Muscle of arm (tissue), 14 donors: ENCODE measurements at places on chromosomes 2 and 18.
A peak's percentile ranks its signal among the peaks of the same experiment; 100 is the strongest.

- DNase-seq: no peak
These were observed 596.9 kb downstream of the DCC start for GRCh38 chr18:52936931-52937330.

DNA sequence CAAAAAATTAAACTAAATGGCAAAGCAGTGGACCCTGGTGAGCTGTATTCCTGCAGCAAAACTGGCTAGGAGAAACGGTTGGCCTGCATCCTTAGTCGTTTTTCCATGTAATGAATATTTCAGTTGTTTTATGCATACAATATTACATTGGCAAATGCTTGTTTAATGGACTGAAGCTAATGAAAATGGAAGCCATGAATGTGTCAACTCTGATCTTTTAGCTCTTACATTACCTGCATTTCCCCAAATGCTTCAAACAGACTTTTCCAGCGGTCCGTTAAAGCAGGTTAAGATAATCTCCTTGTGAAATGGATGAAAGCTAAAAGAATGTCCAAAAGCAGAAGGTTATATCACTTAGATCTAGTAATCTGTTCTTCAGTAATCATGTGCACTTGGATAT lies 686.3 kb upstream of the SETBP1 start:
- DNase-seq: peak; percentile 41

DNA sequence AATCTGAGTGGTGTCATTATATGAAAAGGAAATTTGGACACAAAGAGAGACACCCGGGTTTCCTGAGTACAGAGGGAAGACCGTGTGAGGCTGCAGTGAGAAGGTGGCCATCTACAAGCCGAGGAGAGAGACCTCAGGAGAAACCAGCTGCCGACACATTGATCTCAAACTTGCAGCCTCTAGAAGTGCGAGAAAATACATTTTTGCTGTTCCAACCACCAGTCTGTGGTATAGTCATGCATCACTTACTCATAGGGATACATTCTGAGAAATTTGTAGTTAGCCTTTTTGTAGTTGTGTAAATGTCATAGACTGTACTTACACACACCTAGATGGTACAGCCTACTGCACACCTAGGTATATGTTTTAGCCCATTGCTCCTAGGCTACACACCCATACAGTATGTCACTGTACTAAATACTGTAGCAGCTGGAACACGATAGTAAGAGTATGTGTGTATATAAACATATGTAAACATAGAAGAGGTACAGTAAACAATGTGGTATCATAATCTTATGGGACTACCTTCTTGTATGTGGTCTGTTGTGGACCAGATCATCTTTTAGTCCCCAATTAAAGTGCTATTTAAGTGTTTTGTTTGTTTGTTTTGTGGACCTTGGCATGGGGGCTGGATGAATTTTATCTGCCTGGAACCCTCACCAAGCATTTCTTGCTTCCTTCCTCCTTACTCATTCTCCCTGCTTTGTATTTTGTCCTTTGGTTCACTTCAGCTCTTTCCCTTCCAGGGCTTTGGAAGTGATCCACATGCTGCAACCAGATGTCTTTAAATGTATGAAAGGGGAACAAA lies 38.3 kb upstream of the SESTD1 start:
- DNase-seq: peak; percentile 51

DNA sequence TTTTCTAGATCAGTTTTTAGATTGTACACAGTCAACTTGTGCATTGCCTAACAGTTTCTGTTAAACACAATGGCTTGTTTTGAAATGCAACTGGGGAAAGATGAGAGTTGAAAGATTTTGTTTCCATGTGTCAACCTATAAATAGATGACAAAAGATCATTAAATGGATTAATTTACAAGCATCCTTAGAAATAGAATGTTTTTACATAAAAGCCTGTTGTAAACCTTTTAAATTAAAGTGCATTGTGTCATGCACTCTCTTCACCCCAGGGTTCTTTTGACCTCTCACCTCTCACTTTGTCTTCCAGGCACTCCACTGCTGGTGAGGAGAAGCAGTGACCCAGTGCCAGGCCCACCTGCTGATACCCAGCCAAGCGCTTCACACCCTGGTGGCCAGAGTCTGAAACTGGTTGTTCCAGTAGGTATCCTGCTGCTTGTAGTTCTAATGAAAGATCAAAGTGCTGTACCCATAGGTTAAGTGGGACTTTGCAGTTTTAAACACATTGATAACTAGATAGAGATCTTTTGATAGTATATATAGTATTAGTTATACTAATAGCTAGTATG lies 502.1 kb downstream of the PARD3B start:
- no peak for DNase-seq

GRCh38 chr2:114010001-114010400 lies 120.1 kb downstream of the ACTR3 start:
- DNase-seq: no peak

GRCh38 chr2:143615562-143615961 lies 486.3 kb downstream of the ARHGAP15 start:
- no peak for DNase-seq

DNA sequence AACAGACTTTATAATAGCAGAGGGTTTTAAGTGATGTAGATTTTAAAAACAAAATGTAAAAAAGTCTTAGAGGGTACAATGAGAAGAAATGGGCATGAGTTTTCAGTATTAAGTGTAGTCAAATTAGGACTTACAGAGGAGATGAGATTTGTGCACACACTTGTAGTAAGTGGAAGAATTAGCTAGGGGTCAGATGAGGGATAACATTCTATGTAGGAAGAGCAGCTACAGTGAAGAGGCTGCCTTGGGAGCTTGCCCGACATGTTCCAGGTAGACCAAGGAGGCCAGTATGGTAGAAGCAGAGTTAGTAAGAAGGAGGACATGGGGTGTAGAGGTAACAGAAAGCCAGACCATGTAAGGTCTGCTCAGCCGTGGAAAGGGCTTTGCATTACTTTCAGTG lies 189.2 kb upstream of the DSEL start:
- no peak for DNase-seq

DNA sequence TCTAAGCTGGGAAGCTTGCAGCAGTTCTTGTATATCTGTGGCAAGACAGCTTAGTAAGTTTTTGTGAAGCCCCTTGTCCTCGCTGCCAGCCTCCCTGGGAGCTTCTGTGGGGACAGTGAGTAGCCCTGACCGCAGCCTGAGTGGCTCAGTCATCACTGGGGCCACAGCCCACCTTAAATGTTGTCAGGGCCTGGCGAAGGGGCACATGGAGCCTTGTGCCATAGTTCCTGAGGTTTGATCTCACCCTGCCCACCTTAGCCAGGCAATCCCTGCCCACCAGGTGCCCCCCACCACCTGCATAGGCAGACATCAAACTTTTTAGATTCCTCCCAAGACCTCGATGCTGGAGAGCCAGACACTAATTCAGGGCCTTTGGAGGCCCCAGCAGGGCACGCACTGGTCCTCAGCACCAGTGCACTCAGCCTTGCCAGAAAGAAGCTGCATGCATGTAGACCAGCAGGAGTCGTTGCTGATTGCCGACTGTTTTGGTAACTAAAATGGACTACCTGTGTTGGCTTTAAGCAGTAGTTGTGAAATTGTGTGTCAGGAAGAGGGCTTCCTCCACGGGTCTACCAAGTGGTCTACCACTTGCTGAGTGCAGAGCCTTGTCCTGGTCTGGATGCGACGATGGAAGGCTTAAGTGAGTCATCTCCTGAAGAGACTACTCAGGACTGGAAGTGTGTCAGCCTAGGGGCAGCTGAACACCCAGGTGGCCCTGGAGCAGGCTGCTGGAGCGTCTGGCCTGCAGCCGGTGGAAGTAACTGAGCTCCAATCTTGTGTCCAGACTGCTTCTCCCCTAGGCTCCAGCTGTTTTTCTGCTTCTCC lies 233.1 kb downstream of the SEPTIN10 start:
- no peak for DNase-seq

GRCh38 chr2:132615329-132616085 lies 54.5 kb downstream of the LYPD1 start:
- no peak for DNase-seq

DNA sequence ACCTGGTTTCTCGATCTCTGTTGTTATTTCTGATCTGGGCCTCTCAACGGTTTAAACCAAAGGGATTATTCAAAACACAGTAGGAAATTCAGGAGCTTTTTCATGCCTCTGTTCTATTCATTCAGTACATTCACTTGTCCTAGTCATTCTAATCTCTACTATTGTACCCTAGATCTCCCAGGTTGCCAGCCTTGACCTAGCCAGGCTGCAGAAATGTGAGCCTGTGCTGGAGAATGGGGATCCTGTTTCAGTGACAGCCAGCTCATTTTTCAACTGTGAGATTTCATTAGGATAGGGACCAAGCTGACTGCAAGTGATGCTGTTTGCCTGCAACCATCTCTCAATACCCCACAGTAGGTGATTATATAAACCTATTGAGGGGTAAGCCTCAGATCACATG lies 186.2 kb downstream of the CMPK2 start:
- no peak for DNase-seq

DNA sequence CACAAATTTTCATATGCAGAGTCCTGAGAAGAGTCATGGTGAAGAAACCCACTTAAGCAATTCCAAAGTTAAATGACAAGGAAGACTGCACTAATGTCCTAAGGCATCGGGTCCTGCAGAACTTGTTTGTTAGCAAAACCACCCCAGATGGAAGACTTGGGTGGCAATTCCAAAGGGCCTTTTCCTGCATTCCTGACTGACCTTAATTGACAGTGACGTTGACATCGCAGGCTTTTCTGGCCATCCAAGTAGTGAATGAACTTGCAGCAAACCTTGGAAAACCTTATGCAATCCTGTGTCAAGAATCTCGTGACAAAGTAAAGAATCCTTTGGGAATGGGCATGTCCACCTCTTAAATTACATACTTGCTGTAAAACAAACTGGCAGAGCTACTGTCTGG lies 112.5 kb upstream of the SH3BP4 start:
- no peak for DNase-seq

GRCh38 chr18:8142932-8143331 lies 466.3 kb upstream of the RAB12 start:
- DNase-seq: no peak

DNA sequence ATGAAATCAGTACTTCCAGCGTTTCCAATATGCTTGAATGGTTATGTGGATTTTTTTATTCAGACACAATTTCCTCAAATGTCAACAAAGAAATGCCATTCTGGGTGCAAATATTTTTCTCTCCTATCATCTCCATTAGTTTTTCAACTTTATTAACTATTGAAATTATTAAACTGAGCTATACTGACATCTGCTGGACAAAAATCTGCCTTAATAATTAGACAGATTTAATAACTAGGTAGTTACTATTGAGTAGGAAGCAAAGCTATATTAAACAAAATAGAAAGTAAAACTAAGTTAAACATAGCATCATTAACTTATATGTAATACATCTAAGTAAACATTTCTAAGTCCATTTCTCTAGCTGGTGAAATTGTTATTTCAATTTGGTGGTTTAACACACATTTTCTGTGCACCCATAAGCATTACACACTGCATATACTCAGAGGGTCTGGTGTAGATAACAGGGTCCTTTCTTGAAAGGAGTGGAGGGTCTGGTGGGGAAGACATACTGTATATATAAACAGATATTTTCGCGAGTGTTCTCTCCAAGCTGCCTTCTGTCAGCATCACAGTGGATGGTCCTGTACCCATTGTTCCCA lies 77.0 kb downstream of the LANCL1 start:
- DNase-seq: peak; percentile 21

DNA sequence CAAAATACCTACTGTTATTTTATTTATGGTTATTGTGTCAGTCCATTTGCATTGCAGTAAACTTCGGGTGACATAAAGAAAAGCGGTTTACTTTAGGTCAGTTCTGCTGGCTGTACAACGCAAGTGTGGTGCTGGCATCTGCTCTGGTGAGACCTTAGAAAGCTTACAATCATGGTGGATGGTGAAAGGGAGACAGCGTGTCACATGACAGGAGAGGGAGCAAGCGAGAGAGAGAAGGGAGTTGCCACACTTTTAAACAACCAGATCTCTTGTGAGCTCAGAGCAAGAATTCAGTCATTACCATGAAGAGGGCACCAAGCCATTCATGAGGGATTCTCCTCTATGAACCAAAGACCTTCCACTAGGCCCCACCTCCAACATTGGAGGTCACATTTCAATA lies 2.0 kb upstream of the FAM171B start:
- no peak for DNase-seq

- DNase-seq: no peak
These were observed 1.4 kb upstream of the POLR1B start for GRCh38 chr2:112540906-112541305.

- DNase-seq: no peak
These were observed 405.4 kb downstream of the SETBP1 start for GRCh38 chr18:45085916-45086624.

GRCh38 chr2:12326449-12327190 lies 390.1 kb upstream of the TRIB2 start:
- DNase-seq: no peak

DNA sequence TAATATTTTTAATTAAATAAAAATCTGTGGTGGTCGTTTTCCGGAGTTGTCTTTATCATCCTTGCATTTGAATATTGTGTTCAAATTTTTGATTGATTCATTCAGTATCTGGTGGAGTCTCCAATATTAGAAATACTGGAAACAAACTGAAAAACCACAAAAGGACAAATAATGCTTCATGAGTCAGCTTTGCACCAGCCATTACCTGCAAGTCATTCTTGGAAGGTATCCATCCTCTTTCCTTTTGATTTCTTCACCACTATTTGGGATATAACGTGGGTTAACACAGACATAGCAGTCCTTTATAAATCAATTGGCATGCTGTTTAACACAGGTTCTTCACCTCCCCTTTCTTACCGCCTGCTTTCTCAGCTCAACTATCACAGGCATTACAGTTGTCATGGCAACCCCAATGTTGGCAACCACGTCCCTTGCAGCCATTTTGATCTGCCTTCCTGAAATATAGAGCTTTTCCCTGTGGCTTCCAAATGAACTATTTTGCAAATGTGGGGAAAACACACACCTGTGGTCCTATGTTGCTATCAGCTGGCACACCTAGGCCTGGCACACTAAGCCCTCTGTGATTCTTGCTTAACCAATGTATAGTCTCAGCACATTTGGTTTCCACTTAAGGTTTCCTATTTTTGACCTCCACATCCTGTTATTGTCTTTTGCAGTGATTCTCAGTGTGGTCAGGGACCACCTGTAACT lies 6.5 kb downstream of the CTLA4 start:
- no peak for DNase-seq

- no peak for DNase-seq
These were observed 282.7 kb downstream of the EPHA4 start for GRCh38 chr2:221289389-221289788.

- no peak for DNase-seq
These were observed 175.7 kb upstream of the TANK start for GRCh38 chr2:160984426-160985077.

- DNase-seq: no peak
These were observed 38.5 kb upstream of the CSRNP3 start for GRCh38 chr2:165431014-165431413.

DNA sequence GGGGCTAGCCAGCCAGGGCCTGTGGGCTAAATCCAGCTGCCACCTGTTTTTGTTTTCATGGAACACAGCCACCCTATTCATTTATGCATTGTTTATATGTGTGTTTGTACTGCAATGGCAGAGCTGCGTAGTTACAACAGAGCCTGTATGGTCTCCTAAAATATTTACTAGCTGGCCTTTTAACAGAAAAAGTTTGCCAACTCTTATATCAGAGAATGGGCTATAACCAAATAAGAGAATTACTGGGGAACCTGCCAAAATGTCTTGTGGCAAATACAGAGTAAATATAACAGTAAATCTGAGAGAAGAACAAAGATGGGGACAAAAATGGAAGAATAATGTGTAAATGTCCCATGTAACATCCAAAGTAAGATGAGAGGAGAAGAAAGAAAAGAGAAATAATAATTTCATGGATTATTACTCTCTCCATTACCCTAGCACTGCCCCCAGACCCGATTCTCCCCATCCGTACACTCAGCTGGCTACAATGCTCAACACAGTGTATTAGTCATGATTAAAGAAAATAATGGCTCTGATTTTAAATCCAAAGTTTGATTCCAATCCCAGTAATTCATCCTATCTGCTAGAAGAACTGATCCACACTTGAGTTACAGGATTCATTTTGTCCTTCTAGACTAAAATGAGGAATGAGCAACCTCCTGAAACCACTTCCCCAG lies 249.3 kb downstream of the LRATD1 start:
- no peak for DNase-seq
